ENCODE measurements at places on chromosomes 6 and 20.

DNA sequence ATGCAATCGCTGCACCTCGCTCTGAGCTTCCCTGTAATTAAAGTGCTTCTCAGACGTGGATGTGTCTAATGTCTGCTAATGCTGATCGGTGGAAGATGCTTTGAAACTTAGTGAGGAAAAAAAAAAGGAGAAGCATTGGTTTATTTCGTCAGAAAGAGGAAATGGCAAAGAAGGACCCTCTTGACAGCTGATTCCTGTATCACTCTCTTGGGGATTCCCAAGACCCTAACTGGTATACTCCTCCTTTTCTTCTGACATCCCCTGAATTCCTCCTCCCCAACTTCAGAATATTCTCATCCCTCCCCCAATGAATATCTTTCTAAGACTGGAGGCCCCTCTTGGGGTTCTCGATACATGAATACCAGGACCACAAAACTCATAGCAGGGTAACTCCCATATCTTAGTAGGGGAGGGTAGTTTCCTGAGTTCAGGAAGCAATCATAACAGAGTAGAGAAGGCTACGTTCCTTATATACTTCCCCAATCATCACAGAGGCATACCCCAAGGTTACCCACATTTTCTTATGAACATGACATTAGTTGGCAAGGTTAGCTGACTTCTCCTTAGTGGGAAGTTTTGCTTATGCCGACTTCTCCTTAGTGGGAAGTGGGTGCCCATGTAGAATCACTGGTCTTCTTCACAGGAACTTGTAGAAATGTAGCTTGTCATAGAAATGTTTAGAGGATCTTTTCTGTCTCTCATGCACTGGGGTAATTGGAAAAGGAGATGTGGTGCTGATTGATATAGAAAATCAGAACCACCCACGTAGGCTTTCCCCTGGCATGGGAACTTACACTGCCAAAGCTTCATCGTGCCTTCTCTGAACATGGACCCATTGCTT lies 63.8 kb upstream of the ATXN1 start:
- no peak for DNase-seq

DNA sequence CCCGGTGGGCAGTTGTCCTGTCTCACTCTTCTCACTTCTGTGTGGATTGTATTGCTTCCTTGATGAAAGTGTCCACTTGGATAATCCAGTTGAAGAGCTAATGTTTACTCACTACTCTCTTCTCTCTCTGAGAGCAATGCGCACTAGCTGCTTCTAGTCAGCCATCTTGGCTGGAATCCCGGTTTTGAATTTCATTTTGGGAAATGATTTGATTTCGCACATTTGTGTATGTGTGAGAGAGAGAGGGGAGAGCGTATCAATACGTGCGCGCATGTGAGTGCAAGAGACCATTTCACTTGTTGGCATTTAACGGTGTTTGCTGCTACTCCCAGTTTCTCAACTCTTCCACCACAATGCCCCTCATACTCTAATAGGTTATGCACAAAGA lies 67.8 kb downstream of the KLHL32 start:
- DNase-seq, result no peak

DNA sequence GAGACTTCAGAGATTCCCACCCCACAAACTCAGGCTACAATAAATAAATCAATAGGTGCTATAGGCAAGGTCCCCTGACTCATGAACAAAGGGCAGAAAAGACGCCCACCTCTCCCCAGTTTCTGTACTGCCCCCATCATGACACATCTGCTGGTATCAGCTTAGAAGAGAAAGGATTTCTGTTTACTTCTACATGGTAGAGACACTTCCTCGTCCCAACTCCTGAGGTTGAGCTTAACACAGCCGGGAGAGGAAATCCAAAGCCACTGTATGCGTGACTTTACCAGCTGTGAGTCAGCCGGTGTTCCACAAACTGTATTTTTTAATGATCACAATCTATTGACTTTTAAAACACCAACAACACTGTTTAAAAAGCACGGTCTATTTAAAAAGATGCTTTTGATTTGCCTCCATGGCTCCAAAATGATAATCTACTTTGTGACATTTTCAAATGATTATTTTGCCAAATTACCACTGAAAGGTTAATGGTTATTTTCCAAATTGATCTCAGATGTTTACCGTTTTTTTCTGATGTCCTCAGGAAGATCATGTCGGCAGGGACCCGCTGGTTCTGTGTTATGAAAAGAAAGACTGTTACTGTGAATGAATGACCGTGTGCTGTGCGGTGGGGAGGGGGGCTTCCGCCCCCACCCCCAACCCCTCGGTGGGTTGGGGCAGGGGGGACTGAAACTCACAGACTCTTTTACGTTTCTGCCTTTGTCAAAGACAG lies 72.5 kb downstream of the ATP9A start:
- no peak for DNase-seq

DNA sequence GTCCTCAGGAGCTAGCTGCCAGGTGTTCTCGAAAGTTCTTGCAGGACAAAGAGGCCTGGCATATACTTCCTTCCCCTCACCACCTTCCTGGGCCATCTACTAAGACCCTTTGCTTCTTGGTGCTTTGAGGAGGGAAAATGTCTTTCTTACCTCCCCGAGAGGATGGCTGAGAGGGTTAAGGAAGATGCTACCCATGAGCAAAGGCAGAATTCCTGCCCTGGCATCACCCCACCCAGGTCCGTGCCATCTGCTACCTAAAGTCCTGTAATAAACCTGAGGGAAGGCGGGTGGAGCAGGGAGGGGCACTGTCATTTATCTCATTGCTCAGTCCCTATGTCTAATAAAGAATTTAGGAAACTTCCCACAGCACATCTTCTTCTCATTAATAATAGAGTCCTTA lies 16.2 kb downstream of the GFOD1 start:
- DNase-seq, result no peak

DNA sequence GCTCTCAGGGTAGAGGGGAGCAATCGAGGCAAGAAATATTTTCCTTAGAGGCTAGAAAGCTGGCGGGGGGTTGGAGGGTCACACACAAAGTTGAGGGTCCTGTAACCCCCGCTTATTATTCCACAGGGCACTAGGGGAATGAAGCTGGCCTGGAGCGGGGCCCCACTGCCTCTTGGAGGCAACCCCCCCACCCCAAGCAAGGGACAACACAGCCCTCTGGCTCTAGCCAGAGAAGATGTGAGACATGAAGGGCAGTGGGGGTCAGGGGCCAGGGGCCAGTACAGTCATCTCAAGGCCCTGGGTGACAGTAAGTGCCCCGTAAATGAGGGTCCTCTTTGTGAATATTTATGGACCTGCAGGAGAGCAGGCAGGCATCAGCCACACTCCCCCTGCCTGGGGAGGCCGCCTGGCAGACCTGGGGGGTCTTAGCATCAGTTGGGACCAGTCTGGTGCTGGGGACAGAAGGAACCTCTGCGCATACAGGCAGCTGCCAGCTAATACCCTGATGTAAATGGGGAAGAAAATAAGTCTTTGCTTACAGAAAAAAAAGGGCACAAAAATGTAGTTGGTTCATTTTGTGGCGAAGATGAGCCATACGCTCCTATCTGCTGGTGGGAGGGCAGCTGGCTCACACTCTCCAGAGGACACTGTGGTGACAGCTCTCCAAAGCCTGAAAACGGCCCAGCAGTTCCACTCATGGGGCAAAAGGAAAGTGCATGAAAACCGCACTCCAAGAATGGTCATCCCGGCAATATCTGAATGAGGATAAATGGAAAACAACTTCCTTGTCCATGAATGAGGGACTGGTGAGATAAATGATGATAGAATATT lies 21.9 kb downstream of the SPATA2 start:
- no peak for DNase-seq

- DNase-seq, result no peak
Measured at GRCh38 chr6:96611342-96611991, 48.5 kb downstream of the FHL5 start.

DNA sequence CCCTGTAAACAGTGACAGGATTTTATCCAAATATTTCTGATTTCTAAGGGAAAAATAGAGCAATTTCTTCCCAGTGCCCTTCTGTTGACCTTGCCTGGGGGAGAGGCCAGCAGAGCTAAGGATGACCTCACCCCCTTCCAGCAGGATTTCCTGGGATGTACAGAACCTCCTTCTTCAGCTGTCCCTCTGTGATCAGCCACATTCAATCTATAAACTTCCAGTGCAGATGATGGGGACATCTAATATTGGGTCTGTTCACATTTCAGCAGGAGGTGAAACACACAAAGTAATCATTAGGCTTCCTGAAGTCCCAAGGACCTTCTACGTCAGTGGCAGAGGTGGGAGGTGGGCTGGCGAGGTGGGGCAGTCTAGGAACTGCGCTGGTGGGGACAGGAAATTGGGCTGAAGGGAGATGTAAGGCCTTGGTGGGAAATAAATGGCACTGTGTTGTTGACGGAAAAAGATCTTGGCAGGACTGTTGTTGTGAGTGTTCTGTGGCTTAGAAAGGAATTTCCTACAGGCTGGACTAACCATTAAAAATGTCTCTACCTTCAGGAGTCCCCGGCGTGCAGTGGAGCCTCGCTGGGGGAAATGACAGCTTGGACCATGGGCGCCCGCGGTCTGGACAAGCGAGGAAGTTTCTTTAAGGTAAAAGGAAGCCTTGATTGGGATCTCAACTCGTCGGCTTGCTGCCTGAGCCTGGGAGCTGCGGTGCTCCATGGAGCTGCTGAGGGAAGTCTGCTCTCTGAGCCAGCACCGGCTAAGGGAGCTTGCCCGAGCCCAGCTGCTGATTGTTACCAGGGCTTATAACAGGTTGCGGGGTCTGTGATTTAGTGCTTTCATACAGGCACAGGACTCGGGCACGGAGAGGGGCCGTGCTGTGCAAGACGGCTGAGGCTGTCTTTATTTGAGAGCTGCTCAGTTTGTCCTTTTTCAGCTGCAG lies 127.9 kb upstream of the NAA20 start:
- DNase-seq, result no peak

- no peak for DNase-seq
Measured at GRCh38 chr20:60116128-60116909, 158.1 kb downstream of the CDH26 start.

DNA sequence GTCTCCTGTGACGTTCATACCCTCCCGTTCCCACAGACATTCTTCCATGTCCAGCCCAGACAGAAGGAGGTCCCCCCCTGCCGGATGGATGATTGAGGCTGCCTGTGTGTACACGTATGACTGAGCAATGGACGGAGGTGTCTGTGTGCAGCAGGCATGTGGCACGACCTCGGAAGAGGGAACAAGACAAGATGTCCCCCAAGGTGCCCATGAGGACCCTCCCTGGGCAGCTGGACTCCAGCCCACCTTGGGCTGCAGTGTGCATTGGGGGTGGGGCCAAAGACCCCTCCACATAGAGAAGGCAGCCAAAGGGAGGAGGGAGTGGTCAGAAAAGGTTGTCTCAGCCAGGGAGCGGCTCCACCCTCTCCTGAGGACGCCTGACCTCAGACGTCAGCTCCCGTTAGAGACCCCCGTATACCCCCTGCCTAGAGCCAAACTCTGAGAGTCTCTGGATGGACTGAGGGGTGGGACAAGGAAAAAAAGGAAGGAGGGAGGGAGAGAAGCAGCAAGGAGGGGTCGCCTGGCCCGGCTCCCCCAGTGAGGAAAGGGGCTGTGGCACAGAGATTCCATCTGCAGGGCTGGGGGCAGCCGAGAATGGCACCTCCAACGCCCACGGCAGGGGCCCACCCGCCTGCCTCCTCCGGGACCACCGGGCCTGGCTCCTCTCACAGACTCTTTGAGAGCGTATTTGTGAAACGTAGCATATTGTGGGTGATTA lies 92.9 kb upstream of the BHLHE23 start:
- DNase-seq, result no peak

DNA sequence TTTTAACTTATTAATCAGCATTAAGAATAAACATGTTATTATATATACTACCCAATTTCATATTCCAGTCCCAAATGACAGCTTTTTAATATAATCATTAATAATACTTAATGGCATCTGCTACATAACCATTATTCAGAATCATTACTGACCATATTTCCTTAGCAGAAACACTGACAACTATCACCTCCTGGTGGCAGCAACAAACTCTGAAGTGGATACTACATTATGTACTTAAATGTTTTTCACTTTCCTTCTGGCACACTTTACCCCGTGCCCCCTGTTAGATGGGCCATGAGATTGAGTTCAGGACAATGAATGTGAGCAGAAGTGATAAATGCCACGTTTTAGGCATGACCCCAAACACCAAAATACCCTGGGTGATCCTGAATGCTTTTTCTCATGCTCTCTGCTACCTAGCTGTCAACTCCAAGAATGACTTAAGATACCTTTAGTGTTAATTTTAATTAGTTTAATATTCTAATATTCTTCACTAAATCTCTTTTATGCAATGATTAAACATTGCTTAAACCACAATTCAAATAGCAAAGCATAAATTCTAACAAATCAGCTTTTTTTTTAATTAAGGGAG lies 77.1 kb downstream of the LMBRD1 start:
- DNase-seq, result no peak

- no peak for DNase-seq
Measured at GRCh38 chr6:129475477-129476247, 234.3 kb downstream of the ARHGAP18 start.

DNA sequence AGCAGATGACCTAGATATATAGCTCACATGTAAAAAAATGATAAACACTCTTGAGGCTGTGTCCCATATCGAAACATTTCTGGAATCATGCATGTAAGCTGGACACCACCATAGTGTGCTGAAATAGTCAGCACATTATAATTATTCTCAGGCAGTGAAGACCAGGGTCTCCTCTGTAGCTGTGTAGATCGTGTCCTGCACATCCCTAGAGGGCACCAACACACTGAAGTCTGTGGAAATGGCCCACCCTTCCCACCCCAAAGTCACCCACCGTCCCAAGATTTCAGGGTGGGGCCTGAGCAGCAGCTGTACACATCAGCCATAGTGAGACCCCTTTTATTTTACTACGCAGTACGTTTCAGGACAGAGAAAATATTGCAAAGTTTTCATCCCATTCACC lies 21.0 kb upstream of the TMEM30A start:
- no peak for DNase-seq

- DNase-seq, result no peak
Measured at GRCh38 chr6:34334796-34335416, 57.6 kb downstream of the NUDT3 start.

DNA sequence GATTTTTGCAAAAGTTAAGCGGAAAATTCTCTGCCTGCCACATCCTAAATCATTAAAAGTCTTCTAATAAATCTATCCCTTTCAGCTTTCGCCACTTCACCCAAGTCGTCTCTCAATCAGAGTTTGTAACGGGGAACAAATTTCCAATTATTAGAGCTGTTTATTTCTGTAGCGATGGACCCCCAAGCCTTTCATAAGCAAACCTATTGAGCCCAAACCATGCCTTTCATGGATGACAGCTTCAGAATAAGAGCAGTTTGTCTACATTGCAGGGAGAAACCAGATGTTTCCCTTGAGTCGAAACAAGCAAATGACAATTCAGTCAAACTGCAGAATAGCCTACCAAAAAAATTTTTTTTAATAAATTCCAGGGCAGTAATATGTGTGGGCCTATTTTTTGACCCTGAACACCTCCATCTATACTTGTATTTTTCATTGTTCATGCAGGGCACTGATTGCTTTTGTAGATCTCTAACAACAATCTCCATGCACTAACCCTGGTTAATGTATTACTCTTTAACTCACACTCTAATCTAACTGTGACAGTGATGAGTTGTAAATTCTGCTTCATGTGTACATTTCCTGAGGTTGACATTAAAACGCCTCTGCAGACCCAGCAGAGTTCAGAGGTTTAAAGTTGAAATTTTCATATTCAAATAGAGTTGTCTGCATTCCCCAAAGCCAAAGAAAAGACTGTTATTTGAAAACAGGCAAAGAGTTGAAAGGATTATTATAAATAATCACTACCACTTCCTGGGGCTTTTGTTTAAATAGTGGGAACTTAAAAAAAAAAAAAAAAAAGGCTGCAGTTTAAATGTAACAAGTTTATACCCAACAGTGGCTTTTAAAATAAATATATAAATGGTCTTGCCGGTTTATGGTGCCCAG lies 64.5 kb downstream of the ATP9A start:
- no peak for DNase-seq

Measured in SIG-M5 (cell line).